ENCODE measurements at places on chromosomes 2 and 18.

DNA sequence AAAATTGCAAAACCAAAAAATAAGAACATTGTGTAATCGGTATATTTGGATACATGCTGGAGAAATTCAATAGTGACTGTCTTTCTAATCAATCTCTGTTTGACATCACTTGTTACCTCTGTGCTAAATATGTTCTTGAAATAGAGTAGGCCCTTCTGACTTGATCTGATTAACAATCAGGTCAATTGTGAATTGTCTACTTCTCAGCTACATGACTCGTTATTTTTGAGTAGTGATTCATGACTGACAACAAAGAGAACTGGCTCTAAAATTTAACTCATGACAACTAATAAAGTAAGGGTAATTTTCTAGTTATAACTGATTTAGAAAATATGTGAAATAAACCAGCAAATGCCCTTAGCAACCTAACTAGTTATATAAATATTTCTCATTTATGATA is 312.1 kb downstream of the TMX3 start:
- no peak for DNase-seq
- H3K4me1 ChIP-seq = no peaks in the 10 kb centered on the region
- H3K4me3 ChIP-seq = no peak overlapping the region
- H3K27ac ChIP-seq = no peak overlapping the region
- H3K36me3 ChIP-seq = no peaks in the 10 kb centered on the region

DNA sequence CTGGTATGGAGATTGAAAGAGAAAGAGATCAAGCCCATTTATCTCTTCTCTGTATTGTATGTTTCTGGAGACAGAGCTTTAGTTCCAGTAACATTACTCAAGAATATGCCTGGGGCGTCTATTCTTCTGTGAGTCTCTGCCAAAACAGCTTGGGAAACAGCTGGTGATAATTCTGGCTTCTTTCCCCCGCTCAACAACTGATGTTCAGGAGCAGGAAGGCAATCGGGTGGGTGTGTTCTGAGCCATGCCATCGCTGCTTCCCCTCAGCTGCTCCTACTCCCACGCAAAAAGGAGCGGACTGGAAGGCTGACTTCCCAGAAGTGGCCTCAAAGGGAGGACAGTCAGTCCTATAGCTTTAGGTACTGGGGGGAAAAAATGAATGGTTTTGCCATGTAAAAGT is 695.1 kb downstream of the PLCL1 start:
- H3K4me1 ChIP-seq = no peaks in the 10 kb centered on the region
- H3K4me3 ChIP-seq = no peak overlapping the region
- H3K27me3 ChIP-seq = peaks cover 3% of the 10 kb centered on the region
- H3K27ac ChIP-seq = no peak overlapping the region

DNA sequence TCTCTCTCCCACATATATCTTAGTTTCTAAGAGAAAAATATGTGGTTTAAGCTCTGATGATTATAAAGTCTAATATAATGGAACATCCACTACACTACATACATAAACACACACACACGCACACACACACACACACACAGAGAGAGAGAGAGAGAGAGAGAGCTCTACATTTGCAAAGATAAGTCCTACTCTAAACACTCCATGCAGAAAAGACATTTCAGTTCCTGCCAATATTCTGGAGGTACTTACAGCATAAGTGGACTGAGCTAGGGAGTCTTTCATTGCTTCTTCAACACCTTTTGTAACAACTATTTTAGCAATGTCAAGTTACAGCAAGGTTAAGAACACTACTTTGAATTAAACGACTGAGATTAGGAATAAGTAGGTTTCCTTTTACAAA is 80.1 kb downstream of the FIGN start:
- DNase-seq = no peak
- H3K36me3 ChIP-seq = peaks cover 17% of the 10 kb centered on the region
- no peaks in the 10 kb centered on the region for H3K27me3 ChIP-seq
- H3K4me3 ChIP-seq = no peak overlapping the region
- peaks cover 67% of the 10 kb centered on the region for H3K4me1 ChIP-seq

DNA sequence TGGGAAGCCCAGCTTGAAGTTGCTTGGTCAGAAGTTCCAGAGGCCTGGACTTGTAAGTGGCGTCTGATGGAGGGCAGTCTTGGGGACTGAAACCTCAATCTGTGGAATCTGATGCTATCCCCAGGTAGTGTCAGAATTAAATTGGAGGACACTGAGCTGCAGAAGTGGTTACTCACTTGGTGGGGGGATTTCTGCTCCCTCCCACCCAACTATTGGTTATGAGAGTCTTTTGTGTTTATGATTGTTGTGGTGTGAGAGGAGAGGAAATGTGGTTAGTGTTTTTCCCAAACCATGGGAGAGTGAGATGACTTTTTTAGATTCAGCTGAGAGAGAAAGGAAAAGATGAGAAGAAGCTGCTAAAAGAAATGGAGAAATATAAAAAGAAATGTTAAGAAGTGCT is 12.8 kb downstream of the ZBTB14 start:
- no peaks in the 10 kb centered on the region for H3K36me3 ChIP-seq
- DNase-seq = no peak
- H3K4me3 ChIP-seq = no peak overlapping the region

- H3K36me3 ChIP-seq = peaks cover 1% of the 10 kb centered on the region
- no peaks in the 10 kb centered on the region for H3K27me3 ChIP-seq
- peaks cover 51% of the 10 kb centered on the region for H3K4me1 ChIP-seq
- H3K27ac ChIP-seq = peak overlapping the region; percentile 95
- H3K4me3 ChIP-seq = peak overlapping the region; percentile 90
- no peak for DNase-seq
These were observed 2.9 kb downstream of the CREB1 start for GRCh38 chr2:207532676-207533075.

DNA sequence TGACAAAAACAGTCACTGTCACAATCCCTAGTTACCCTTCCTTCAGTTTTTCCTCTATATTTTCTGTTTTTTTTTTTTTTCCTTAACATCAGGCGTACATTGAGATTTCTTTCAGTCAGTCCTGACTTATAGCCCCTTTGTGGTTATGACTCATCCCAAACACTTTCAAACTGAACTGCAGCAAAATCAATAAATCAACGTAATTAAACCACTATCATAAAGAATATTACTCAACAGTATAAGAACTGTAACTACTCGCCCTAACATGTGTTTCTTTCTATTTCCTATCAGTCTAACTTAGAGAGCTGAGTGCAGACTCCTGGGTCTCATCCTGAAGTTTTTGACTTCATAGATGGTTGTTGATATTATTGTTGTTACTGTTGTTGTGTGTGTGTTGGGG is 523.5 kb downstream of the LRRTM4 start:
- no peak for DNase-seq
- H3K4me1 ChIP-seq = no peaks in the 10 kb centered on the region
- H3K4me3 ChIP-seq = no peak overlapping the region
- H3K36me3 ChIP-seq = no peaks in the 10 kb centered on the region
- no peaks in the 10 kb centered on the region for H3K27me3 ChIP-seq

DNA sequence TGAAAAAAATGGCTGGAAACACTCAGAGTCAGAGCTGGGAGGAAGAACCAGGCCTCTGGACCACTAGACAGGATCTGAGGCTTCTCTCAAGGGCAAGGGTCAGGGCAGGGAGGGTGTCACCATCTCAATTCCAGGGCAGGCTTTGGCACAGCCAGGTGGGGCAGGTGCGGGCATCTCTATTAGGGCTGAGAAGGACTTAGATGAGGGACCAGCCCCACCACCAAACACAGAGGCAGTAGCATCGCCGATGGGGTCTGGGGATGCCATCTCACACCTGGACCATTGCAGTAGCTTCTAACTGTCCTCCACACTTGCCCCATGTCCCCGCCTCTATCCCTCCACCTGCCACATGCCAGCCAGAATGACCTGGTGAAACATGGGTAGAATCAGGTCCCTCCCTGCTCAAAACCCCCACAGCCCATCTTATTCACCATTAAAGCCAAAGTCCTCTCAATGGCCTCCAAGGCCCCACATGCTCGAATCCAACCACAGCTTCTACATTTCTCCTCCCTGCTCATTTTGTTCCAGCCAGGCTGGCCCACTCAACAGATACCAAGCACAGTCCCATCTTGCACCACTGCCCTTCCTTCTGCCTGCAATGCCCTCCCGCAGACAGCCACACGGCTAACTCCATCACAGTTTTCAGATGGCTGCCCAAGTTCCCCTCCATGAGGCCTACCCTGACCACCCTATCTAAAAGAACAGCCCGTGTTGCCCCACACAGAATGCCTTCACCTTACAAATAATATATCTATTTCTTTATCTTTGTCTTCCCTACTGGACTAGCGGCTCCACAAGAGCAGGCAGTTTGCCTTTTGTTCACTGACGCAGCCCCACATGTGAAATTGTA is 177.4 kb downstream of the SMAD2 start:
- DNase-seq = no peak
- H3K27me3 ChIP-seq = peaks cover 9% of the 10 kb centered on the region
- no peaks in the 10 kb centered on the region for H3K36me3 ChIP-seq
- H3K4me1 ChIP-seq = no peaks in the 10 kb centered on the region

DNA sequence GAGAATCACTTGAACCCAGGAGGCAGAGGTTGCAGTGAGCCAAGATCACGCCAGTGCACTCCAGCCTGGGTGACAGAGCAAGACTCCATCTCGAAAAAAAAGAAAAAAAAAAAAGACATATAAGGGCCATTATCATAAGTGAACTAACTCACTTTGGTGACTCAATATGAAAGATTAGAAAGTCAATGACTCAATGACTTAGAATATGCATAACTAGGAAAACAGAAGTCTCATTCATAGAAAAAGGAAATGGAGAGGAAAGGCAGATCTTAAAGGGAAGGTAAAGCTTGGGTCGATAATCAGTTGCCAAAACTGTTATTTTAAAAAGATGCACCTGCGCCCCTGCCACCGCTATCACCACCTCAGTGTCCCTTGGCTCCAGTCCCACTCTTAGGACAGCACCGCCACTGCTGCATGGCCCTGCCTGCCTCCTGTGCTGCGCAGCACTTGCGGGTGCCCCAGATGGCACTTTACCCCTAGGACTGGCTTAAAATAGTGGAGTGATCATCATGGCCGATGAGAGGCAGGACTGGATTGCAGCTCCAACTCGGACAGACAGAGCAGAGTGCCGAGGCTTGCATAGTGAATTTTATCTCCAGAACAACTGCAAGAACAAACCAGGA is 54.7 kb downstream of the INO80D start:
- no peaks in the 10 kb centered on the region for H3K4me1 ChIP-seq
- peaks cover 44% of the 10 kb centered on the region for H3K36me3 ChIP-seq
- no peaks in the 10 kb centered on the region for H3K27me3 ChIP-seq
- DNase-seq = no peak

DNA sequence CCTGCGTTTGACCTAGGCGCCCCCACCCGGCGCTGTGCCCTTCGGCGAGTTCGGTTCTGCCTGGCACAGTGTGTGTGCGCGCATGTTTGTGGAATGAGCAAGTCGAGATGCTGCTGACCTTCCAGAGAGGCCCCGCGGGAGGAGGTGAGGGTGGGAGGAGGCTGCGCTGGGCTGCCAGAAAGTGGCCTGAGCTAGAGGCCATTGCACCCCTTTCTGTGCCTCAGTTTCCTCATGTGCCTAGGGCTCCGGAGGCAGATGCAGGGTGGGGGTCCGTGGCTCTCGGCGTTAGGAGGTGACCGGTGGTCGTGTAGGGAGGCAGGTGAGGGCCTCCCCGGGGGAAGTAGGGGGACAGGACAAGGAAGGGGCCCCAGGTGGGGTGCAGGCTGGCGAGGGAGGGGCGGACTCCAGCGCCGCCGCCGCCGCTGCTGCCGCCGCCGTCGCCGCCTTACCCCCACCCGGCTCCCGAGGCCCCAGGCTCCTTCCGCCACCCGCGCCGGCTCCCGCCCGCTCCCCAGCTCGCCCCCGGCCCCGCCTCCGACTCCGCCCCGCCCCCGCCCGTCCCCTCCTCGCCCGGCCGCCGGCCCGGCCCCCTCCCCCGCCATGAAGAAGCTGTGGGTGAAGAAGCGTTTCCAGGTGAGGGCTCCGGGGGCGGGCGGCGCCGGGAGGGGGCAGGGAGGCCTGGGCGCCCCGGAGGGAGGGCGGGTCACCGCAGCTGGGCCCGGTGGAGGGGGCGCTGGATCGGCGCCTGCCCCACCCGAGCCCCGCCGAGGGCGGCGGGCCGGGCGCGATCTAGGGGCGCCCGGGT is 7.0 kb downstream of the SPEG start:
- no peaks in the 10 kb centered on the region for H3K36me3 ChIP-seq
- DNase-seq = no peak
- H3K27me3 ChIP-seq = no peaks in the 10 kb centered on the region
- H3K4me3 ChIP-seq = peak overlapping the region; percentile 86
- H3K4me1 ChIP-seq = peaks cover 34% of the 10 kb centered on the region

- H3K27me3 ChIP-seq = no peaks in the 10 kb centered on the region
- H3K27ac ChIP-seq = no peak overlapping the region
- no peak for DNase-seq
- no peak overlapping the region for H3K4me3 ChIP-seq
- no peaks in the 10 kb centered on the region for H3K36me3 ChIP-seq
These were observed 74.3 kb upstream of the NPAS2 start for GRCh38 chr2:100745604-100746003.

DNA sequence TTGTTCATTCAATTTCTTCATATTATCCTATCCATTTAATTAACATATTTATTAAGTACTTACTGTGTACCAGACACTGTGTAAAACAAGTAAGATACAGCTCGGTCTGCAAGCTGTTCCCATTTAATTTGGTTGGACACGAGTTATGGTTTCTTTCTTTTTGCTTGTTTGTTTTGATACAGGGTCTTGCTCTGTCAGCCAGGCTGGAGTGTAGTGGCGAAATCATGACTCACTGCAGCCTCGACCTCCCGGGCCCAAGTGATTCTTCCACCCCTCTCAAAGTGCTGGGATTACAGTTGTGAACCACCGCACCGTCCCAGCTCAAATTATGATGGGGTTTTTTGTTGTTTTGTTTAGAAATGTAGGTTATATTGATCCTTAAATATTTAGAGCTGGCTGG is 9.0 kb downstream of the CYBRD1 start:
- H3K27me3 ChIP-seq = no peaks in the 10 kb centered on the region
- peaks cover 22% of the 10 kb centered on the region for H3K36me3 ChIP-seq
- H3K27ac ChIP-seq = peak overlapping the region; percentile 92
- DNase-seq = no peak

DNA sequence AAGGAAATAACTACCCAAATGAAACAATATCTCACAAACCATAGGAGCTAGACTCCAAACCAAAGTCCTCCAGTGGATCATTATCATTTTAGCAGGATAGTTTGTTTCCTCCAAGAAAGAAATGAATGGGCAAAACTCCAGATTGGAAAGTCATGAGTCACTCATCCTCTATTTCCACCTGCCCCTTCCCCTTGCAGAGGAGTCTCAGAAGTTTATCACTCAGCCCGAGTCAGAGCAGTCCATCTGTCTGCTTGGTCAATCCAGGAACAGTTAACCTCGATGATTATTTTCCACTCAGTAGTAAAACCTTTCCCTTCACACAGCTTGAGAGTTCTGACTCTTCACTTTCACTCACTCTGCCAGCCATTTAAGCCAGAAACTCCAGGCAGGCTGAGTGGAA is 462.2 kb downstream of the BCL11A start:
- H3K36me3 ChIP-seq = no peaks in the 10 kb centered on the region
- H3K27ac ChIP-seq = no peak overlapping the region
- no peaks in the 10 kb centered on the region for H3K4me1 ChIP-seq
- DNase-seq = no peak

- no peak overlapping the region for H3K4me3 ChIP-seq
- no peaks in the 10 kb centered on the region for H3K27me3 ChIP-seq
- peaks cover 55% of the 10 kb centered on the region for H3K36me3 ChIP-seq
- DNase-seq = no peak
These were observed 90.2 kb upstream of the SLC25A52 start for GRCh38 chr18:31850844-31851243.

GRCh38 chr2:217775920-217776503 is 226.8 kb downstream of the TNS1 start:
- no peak for DNase-seq
- H3K4me1 ChIP-seq = no peaks in the 10 kb centered on the region
- H3K27me3 ChIP-seq = no peaks in the 10 kb centered on the region
- H3K36me3 ChIP-seq = peaks cover 10% of the 10 kb centered on the region
- no peak overlapping the region for H3K27ac ChIP-seq

GRCh38 chr2:74008761-74009395 is 24.2 kb downstream of the TET3 start:
- peaks cover 4% of the 10 kb centered on the region for H3K36me3 ChIP-seq
- H3K27me3 ChIP-seq = no peaks in the 10 kb centered on the region
- H3K4me1 ChIP-seq = peaks cover 69% of the 10 kb centered on the region
- no peak for DNase-seq
- H3K4me3 ChIP-seq = peak overlapping the region; percentile 20
- H3K27ac ChIP-seq = peak overlapping the region; percentile 72

Data from osteocyte (in vitro differentiated cells).